Retina (tissue), 1 donor: ENCODE measurements at places on chromosomes 12 and 14.

DNA sequence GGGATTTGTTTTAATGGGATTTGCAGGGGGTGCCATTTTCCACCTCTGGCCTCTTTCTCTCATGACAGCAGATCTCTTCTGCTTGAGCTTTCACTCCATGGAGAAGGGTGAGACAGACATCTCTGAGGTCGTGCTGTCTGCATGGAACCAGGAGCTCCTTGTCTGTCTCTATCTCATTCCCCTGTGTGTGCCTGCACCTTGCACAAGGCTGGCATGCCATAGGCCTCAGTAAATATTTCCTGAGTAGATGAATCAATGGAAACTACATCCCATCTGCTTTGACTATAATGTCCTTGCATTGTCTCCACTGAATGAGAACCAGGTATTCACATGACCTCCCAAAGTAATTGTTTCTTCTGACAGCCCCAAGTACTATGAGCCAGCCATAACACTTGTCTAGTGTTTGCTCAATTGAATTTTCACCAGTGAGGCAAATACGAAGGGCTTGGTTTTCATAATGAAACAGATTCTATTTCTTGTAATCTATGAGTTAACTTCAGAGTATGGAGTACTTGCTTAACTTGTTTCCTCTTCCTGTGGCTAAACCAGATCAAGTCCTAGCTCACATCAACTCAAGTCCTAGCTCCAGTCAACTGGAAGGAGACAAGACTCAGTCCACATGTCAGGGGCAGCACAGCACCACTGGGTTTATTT, 32.3 kb downstream of the KCNK13 start:
- no peak for DNase-seq

- no peak for DNase-seq
These were observed 15.1 kb upstream of the NEK9 start for GRCh38 chr14:75141967-75142366.

GRCh38 chr14:67820428-67820971, 921 bp downstream of the RAD51B start:
- DNase-seq: no peak

DNA sequence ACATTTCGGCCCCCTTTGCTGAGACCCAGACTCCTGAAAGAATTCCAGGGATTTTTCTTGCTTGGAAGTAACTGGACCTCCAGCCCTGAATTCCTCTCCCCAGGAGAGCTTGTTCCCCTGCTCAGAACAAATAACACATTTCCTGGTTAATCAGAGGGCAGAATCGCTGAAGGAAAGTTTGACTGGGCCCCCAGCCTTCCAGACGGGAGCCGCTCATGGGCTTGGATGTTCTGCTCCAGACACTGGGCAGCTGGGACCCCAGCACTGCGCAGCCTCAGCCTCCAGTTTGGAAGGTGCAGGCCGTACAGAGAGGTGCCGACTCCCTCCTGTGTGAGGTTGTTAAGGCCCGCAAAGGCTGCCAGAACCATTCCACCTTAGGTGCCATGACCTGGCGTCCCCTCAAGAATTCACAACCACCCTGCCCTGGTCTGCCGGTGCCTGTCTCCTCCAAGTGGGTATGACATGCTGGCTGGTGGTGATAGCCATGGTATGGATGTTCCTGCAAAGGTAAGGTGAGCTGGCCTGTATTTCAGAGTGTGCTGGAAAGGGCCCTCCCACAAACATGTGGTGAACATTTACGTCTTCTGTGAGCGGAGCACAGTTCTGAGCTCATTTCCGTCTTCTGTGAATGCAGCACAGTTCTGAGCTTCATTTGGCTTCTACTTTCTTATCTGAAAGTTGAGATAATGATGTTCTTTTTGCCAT, 5.1 kb upstream of the LTBP2 start:
- no peak for DNase-seq

DNA sequence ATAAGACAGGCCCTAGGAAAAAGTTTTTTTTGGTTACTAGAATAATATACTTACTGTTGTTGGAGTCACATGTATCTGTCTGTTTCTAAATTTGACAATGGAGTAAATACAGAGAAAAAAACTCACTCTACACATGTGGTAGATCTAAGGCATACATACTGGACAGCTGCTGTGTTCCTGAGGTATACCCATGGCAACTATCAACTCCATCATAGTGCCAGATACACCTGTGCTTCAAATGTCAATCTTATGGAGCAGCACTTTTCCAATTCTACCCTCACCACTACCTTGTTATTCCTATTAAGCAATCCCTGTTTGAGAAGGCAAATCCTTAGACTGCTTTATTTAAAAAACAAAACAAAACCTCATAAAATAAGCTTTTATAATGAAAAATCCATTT, 3.3 kb downstream of the ZCRB1 start:
- no peak for DNase-seq

DNA sequence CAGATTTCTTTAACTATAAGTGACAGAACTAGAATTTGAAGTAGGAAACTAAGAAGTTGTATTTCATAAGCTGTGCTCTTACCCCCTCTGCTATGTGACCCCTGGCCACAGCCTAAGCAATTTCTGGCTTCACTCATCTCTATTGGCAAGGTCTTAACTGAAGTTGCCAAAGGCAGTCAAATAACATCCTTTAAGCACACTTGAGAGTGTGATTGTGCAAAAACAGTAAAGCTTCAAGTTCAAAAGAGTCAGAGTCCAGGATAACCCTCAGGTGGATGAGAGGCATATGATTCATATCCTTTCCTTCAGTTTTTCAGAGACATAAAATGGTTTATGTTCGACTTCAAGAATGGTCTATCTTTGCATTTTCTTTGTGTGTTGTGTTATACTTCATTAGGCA, 45.2 kb downstream of the GRIP1 start:
- DNase-seq: no peak

DNA sequence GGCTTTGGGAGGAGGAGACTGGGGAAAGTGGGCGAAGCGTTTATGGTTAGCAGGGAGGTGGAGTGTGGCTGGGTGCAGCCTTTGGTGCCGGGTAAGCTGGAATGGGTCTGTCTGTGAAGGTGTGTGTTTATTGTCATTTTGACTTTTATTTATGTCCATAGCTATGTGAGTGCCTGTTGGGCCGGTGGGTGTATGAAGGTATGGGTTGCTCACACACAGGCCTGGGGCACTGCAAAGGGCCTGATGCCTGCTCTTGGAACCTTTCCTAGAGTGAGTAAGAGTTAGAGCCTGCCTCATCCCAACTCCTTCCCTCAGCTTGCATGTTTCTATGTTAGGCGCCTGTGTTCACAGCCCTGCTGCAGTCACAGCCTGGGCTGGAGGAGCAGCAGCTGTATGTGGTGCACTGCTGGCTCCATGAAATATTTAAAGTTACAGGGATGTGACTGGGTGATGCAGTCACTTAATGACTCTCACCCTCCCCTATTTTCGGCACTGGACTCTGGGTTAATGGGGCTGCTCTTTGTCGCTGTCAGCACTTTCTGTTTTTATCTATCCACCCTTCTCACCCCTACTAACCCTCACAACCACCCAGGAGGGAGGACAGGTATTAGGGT, 2.6 kb upstream of the PPP1R1A start:
- DNase-seq: no peak

GRCh38 chr14:105153739-105154475, 14.7 kb downstream of the JAG2 start:
- DNase-seq: no peak

GRCh38 chr14:95185033-95185766, 27.9 kb upstream of the DICER1 start:
- DNase-seq: no peak

DNA sequence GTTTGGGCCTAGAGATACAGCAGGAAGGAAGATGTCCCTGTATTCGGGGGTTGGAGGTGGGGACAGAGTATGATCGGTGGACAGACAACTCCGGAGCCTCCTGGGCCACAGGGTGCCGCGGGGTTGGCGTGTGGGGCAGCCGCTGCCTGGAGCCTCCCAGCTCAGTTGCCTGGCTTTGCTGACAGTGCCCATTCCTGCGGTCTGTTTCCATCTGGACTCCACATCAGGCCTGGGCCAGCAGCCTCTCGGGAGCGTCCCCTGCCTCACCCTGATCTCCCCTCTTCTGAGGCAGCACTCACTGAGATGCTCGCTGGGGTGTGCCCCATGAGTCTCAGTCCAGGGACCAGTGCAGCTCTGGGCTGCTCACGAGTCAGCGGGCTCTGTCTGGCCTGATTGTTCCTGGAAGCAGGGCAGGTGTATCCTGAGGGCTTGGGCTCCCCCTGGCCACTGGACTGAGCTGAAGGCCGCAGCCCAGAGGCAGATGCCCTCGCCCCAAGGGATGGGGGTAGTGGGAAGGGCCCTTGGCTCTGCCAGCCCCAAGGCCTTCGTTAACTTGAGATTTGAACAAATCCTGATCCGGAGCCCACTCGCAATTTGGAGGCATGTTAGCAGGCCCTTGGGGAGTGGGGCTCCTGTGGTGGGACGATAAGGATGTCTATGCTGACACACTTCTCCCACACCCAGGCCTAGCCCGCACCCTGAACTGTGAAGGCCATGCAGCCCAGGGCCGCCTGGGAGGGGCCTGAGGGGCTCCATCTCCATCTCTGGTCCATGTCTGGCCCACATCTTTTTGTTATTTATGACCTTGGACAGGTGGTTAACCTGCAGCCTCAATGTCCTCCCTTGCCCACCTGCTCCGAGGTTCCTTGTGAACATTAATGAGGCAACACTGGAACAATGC, 7.5 kb downstream of the HIP1R start:
- DNase-seq: no peak

- DNase-seq: peak; percentile 38
These were observed 75.0 kb downstream of the TGFB3 start for GRCh38 chr14:75906680-75907280.

- no peak for DNase-seq
These were observed 29.5 kb downstream of the VPS37B start for GRCh38 chr12:122866379-122866778.

DNA sequence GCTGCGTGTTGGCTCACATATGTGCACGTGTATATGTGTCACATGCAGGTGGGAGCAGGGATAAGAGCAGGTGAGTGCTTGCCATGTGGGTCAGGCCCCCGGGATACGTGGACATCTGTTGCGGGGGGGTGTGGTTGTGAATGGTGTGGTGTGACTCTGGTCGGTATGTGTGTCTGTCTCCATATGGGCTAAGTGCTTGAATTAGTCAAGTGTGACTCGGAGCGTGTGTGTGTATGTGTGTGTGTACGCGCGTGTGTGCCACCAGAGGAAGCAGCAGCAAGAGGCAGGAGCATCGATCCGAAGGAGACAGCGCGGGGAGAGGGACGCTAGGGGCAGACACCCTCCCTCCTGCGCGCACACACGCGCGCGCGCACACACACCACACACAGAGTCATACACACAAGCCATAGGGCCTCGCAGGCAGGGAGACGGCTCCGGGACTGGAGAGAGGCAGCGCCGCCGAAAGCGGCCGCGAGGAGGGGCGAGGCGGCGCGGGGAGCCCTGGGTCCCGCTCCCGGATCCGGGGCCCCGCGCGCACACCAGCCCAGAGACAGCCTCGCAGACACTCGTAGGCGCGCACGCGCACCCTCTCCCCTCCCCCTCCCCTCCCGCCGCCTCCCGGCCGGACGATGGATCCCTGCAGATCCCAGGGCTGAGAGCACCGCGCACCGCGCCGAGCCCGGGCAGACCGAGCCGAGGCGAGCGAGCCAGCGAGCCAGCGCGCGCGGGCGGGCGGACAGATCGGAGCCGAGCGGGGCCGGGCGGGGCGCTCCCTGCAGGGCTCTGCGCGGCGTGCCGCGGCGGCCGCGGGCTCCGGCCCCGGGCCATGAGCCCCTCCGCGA, at the start of gene ASIC1:
Gene ASIC1, plus strand, starts transcription at position 597 of the 842 bp plus-strand sequence. CDS start 1,171 bp downstream, outside the sequence.
- DNase-seq: peak; percentile 89

DNA sequence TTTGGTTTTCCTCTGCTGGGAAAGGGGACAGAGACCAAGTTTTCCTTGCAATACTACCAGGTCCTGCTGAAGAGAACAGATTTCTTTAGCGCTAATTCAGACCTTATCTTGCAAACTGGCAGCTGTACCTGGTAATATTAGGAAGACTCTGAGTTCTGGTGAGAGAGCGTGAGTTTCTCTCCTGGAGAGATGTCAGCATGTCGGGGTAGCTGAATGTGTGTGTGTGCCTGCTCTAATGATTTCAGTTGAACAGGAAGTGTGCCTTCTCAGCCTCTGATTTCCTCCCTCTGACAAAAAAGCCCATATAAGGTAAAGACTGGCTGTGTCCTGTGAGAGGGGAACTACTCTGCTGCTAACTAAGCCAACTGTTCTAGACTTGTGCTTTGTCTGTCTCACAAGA, 10.3 kb upstream of the ERP27 start:
- DNase-seq: no peak

- peak; percentile 92 for DNase-seq
These were observed 12.4 kb upstream of the SMUG1 start for GRCh38 chr12:54201001-54201794.

DNA sequence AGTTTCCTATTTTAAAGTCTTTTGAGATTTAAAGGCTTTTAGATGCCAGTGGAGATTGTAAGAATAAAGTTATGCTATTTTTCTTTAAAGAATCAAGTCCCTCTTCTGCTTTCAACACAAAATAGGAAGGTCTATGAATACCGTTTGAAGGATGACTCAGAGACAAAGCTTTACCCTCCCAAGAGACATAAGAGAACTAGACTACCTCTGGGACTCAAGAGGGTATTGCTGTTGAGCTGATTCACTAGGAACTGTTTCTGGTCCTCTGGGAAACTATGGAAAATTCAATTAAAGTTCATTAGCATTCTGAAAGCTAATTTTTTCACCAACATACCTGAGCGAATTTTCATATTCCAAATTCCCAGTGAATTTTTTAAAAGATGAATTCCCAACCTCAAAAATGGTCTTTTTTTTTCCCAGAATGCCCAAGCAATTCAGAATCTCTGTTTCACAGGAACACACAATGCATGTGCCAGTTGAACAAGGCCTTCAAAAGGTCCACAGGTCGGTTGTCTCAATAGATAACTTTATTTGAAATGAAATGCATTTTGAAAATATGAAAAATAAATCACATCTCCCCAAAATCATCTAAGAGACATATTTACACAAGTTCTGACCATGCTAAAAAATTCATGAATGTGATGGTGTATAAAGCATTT, 6.5 kb downstream of the PHLDA1 start:
- no peak for DNase-seq

DNA sequence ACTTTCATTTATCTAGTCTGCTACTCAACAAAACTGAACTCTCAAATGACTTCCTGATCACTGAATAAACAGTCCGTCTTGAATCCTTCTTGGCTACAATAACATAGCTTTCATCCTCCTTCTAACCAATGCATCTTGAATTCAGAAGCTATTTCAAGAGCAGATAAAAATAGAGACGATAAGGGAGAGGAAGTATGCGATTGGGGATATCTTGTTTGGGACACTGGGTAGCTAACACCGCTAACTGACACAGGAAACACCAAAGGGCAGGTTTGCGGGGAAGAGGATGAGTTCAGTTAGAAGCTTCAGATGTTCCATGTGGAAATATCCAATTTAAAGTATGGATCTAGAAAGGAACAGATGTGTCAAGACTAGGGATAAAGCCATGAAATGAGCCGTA, 102.5 kb downstream of the SLC41A2 start:
- DNase-seq: no peak

DNA sequence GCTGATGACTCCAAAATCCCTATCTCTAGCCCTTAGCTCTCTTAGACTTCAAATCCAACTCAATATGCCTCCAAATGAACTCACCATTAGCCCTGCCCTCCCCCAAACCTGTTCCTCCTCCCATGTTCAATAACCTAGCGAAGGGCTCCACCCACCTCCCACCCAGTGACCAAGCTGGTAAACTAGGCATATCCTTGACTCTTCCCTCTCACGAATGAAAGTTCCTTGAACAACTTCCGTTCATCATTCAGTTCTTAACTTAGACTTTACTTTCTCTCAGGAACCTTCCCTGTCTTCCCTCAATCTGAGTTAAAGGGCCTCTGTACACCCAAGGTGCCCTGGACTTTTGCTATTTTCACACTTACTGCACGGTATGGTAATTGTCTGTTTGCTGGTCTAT, 1.9 kb upstream of the KLHDC1 start:
- no peak for DNase-seq
